Chondrocyte (in vitro differentiated cells): ENCODE measurements at places on chromosomes 7 and 10. TPM values are rescaled to one million over a fixed set of nuclear protein-coding genes. Genes with fewer than 3 reads are reported as not detected.

- H3K27ac ChIP-seq = peak overlapping the region; percentile 91
- H3K36me3 ChIP-seq = no peaks in the 10 kb centered on the region
- no peaks in the 10 kb centered on the region for H3K27me3 ChIP-seq
Observed at GRCh38 chr7:128266883-128267594, 26.0 kb downstream of the LEP start.

- no peak overlapping the region for H3K27ac ChIP-seq
- no peak overlapping the region for H3K4me3 ChIP-seq
- no peaks in the 10 kb centered on the region for H3K36me3 ChIP-seq
- DNase-seq = no peak
- H3K4me1 ChIP-seq = no peaks in the 10 kb centered on the region
Observed at GRCh38 chr10:31209478-31209877, 109.5 kb upstream of the ZEB1 start.

DNA sequence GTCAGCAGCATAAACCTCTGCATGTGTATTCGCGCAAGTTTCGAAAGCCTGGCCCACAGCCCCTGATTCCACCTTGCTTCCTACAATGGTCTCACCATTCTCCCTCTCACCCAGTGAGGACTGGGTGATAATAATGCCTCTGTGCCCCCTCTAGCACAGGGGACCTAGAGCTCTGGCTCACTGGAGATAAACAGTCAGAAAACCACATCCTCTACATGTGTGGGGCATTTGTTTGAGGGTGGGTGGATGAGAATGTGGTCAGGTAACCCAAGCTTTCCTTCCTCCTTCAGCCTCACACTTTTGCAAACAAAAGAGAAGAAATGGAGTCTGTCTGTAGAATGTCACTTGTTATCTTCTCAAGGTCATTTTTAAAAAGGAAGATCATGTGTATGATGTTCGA is 373.5 kb downstream of the KCNMA1 start:
- no peaks in the 10 kb centered on the region for H3K36me3 ChIP-seq
- H3K4me1 ChIP-seq = peaks cover 14% of the 10 kb centered on the region
- DNase-seq = no peak
- no peaks in the 10 kb centered on the region for H3K27me3 ChIP-seq
- no peak overlapping the region for H3K4me3 ChIP-seq
- no peak overlapping the region for H3K27ac ChIP-seq

- peaks cover 38% of the 10 kb centered on the region for H3K4me1 ChIP-seq
- no peaks in the 10 kb centered on the region for H3K27me3 ChIP-seq
- no peaks in the 10 kb centered on the region for H3K36me3 ChIP-seq
- H3K4me3 ChIP-seq = no peak overlapping the region
- DNase-seq = no peak
- H3K27ac ChIP-seq = no peak overlapping the region
Observed at GRCh38 chr7:25246306-25246705, 18.0 kb upstream of the NPVF start.

DNA sequence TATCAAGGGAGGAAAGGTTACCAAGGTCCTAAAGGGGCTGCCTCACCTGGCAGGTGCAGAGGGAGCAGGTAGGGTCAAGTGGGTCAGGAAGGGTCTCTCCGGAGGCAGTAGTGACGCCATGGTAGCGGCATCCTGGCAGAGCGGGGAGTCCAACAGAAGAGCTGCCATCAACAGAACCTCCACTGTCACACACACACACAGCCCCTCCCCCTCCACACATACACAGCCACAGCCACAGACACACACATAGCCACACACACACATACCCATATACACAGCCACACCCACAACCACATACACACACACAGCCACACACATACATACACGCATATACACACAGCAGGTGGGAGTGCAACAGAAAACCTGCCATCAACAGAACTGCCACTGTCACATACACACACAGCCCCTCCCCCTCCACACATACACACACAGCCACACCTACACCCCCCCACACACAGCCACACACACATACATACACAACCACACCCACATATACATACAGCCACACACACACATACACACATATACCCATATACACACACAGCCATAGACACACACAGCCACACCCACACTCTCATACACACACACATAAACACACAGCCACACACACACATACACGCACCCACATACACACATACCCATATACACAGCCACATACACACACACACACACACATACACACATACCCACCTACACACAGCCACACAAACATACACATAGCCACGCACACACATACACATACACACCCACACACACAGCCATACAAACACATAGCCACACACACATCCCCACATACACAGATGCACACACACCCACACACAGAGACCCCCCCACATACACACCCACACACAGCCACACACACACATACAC is 23.1 kb downstream of the KCP start:
- DNase-seq = peak; percentile 59
- H3K4me3 ChIP-seq = no peak overlapping the region
- H3K27ac ChIP-seq = no peak overlapping the region
- peaks cover 2% of the 10 kb centered on the region for H3K4me1 ChIP-seq
- peaks cover 3% of the 10 kb centered on the region for H3K27me3 ChIP-seq

DNA sequence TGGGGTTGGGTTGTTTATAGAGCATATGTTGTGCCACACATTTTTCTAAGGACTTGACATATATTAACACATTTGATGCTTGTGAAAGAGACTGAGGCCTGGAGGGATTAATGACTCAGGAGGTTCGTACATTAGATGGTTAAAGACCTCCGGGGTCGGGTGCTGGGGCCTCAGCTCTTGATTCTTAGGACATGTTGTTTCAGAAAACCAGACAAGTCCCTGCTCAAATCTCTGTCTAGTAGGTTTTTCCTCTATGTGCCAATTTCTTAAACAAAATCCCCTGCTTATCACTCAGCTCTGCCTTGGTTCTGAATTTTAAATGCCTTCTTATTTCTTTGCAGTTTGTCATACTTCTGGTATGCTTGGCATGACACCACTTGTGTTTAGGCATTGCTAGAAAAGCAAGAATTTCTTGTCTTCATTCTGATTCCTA is 5.8 kb downstream of the UPP1 start:
- DNase-seq = no peak
- peak overlapping the region; percentile 85 for H3K27ac ChIP-seq
- H3K36me3 ChIP-seq = peaks cover 40% of the 10 kb centered on the region
- H3K4me3 ChIP-seq = no peak overlapping the region
- H3K4me1 ChIP-seq = peaks cover 79% of the 10 kb centered on the region

The TAS2R38 gene
- total RNA-seq = not detected in 3 replicates

The SLC13A1 gene
- total RNA-seq = not detected in 3 replicates
